SJSA1 (cell line): ENCODE measurements at places on chromosomes 11 and 22. TPM values are rescaled to one million over a fixed set of nuclear protein-coding genes. Genes with fewer than 3 reads are reported as not detected.
A peak's percentile ranks its signal among the peaks of the same experiment; 100 is the strongest.

Gene FXYD2
- not detected in 2 replicates for total RNA-seq

DNA sequence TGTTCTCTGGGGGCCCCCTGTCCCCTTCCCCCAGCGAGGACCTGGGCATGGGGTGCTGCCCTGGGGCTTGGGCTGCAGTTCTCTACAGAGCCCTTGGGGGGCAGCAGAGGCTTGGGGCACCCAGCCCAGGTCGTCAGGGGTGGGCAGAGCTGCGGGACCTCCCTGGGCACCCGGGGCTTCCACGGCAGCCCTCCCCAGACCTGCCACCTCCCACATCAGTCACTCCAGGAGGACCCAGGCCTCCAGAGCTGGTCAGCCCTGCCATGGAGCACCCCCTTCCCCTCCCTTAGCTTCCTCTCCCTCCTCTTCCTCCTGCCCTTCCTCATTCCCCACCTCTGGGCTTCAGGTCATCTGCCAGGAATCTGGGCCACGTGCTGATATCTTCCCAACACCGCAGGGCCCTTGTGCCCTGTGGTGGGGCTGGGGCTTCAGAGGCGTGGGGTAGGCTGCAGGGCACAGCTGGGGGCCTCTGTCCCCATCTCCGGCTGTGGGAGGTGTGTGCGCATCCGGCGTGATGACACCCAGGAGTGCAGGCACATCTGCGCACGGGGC, 5.8 kb downstream of the TSPAN4 start:
- DNase-seq = no peak

DNA sequence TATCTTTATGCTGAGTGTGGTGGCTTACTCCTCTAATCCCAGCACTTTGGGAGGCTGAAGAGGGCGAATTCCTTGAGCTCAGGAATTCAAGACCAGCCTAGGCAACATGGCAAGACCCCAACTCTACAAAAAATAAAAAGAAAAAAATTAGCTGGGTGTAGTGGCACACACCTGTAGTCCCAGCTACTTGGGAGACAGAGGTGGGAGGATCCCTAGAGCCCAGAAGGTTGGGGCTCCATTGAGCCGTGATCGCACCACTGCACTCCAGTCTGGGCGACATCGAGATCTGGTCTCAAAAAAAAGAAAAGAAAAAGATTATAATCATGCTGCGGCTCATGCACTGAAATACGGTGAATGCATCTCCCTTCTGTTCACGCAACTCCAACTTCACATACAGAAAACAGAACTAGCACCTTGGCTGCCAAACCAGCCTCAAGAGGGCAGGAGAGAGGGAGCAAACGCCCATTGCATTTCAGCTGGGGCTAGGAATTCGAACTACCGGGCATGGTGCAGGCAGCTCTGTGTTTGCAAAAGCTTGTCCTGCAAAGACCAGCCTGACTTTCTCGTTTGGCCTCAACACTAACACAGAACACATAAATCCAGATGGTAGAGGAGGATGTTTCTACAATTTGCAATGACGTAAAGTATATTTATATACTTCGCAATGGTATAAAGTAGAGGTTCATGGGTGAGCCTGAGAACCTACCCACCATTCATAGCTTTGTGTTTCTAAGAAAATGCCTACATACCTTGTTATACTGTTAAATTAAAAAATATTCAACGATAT, 6.3 kb upstream of the SYNGR1 start:
- DNase-seq = no peak

DNA sequence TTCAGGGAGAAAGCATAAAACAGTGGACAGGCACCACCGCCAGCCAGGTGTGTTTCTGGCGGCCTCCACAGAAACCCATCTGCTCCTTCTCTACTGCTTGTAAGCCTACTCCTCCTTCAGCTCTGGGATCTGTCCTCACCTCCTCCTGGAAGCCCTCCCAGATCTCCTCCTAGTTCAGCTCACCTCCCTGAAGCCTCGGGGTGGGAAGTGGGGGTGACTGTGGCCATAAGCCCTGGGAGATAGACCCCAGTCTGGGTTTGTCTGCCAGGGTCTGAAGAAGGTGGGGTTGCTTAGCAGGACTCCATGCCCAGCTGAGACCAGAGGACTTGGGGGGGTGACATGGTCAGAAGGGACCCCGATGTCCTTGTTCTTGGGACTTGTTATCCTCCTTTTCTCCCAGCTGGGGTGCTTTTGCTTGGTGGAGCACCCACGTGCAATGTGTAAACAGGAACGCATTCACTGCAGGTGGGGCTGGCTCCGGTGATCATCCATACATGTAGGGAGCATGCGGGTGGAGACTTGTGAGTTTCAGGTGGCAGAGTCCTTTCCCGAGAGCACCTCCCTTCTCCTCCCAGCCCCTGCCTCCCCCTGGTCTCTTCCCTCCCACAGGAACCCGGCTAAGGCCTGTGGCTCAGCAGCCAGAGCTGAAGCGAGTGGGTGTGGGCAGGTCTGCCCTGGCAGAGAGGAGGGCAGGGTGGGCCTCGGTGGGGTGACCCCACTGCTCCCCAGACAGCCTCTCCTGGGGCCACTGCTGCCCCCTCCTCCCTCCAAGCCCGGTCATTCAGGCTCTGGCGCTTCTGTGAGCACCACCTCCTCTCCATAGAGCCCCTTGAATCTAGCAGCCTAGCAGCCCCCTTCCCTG, 25.9 kb downstream of the MRGPRG start:
- no peak for DNase-seq

Gene OR51I2
- total RNA-seq = not detected in 2 replicates

- DNase-seq = no peak
These were observed 271.9 kb downstream of the ST3GAL4 start for GRCh38 chr11:126627421-126627820.

DNA sequence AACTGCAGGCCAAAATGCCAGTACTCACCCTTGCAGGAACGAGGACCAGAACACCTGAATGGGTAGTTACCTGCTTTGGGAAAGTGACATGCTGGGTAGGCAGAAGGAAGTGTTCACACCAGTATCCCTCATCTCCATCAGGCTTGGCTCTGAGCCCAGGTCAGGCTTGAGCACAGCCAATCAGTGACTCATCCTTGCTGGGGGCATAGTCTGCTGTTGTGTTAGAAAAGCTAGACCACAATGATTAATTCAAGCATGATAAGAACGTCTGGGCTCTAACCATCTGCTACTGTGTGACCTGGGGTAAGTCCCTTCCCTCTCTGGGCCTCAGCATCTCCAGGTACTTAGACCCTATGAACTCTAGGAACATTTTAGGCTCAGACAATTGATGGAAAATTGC, 450.4 kb downstream of the MIAT start:
- DNase-seq = peak; percentile 90

DNA sequence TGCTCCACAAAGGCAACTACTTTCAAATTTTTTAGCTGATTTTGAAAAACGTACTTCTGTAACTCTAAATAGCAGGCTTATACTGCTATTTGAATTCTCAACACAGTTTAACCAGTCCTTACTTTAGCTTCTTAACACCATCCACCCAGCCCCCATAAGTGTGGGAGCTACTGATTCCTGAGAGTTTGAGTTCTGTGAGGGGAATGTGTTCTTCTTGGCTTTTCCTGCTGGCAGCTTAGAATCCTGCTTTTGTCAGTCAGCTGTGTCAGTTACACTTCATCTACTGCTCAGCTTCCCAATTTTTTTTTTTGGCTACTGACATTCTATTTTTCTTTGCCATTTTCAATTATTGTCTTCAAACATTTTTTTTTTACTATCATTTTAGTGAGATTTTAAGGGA, 440.4 kb downstream of the INSC start:
- no peak for DNase-seq

- no peak for DNase-seq
These were observed 255.4 kb downstream of the MIAT start for GRCh38 chr22:26912655-26913345.

Gene NUP50
- total RNA-seq = 61.9 and 124 TPM in 2 replicates

DNA sequence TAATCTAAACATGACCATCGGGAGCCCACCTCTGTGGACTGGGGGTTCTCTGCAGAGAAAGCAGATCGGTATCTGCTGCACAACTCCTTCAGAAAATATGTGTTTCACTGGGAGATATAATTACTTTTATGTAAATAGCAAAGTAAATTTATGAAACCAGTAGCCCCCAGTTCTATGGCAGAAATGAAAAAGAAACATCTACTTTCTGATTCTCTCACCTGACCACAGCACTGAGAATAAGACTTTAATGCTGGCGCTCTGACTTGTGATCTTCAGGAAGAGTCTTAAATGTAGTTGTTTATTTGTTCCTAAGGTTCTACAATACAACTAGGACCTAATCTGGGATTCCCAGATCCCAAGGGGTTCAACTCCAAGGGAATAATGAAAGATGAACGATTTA, 518.0 kb downstream of the DLG2 start:
- no peak for DNase-seq

Gene MACROD1
- 17.6 and 22.6 TPM in 2 replicates for total RNA-seq

DNA sequence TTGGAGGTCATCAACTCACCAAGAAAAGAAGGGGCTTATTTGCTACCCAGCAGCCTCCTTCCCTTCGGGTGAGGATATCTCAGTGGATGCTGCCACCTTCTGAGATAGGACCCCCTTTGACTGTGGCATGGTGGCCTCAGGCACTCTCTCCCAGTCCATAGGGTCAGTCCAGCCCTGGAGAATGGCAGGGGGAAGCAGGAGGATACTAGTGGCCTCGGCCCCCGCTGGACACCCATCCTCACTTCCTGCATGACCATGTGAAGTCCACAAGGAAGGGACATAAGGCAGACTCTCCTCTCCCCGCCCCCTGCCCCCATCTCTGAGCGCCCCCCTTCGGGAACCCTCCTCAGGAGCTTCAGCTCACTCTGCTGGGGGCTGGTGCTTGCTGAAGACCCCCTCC, 24.4 kb downstream of the TPBGL start:
- no peak for DNase-seq

DNA sequence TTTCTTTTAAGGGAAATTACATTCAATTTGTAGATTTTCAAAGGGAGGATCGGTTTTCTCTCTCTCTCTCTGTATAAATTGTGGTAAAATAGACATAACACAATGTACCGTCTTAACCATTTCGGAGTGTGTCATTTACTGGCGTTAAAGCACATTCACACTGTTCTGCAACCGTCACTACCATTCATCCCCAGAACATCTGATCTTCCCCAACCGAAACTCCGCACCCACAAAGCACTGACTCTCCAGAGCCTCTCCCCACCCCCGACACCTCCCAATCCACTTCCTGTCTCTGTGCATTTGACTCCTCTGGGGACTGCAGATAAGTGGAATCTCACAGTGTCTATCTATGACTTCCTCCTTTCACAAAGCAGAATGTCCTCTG, 15.9 kb upstream of the GRAMD4 start:
- DNase-seq = peak; percentile 27

DNA sequence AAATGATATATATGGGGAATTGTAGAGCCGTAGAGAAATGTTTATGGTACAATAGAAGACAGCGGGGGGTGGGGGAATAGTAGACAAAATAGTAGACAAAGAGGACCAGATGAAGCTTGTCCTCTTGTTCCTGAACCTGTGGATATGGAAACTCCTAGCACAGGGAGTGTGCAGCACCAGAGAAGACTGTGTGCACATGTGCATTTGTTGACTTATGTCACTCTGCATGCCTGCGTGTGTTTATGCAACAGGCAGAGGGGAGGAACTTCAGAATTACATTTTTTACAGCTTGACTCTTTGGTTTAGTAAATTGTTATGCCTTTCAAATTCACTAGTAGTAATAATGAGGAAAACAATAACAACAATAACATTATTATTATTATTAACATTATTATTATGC, 36.0 kb downstream of the TENM4 start:
- DNase-seq = no peak

- DNase-seq = no peak
These were observed 32.2 kb downstream of the ARAP1 start for GRCh38 chr11:72720047-72720446.

Gene TNNI2
- not detected in 2 replicates for total RNA-seq

- no peak for DNase-seq
These were observed 1.4 kb downstream of the PI4KA start for GRCh38 chr22:20857247-20857643.

- no peak for DNase-seq
These were observed 462.8 kb downstream of the NELL1 start for GRCh38 chr11:21132146-21132720.

GRCh38 chr11:39221550-39222138, 2237.8 kb downstream of the LRRC4C start:
- no peak for DNase-seq

Gene HOATZ
- not detected in 2 replicates for total RNA-seq

Gene VPREB1
- total RNA-seq = not detected in 2 replicates

Gene RASL10A
- not detected in 2 replicates for total RNA-seq

Gene SLC5A12
- total RNA-seq = not detected in 2 replicates

DNA sequence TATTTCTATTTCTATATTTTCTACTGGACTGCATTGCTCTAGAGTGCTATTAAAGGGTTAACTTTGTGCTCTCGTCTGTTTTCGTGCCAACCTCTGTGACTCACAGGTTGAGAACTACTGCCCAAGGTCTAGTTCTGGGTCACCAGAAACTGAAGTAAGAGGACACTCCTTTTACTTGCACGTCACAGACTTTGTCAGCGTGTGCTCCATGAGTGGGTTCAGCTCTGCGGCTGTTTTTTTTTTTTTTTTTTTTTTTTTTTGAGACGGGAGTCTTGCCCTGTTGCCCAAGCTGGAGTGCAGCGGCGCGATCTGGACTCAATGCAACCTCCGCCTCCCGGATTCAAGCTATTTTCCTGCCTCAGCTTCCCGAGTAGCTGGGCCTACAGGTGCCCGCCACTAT, 49.8 kb downstream of the CLMP start:
- DNase-seq = peak; percentile 44

Gene ROBO3
- total RNA-seq = 4.1 and 8.5 TPM in 2 replicates

- no peak for DNase-seq
These were observed 5.2 kb upstream of the ARRB1 start for GRCh38 chr11:75356613-75357012.
